ENCODE measurements at places on chromosomes 3 and 15.

GRCh38 chr15:78054966-78055365 is 22.5 kb downstream of the TBC1D2B start:
- DNase-seq, result no peak

- peak; percentile 100 for DNase-seq
Observed at GRCh38 chr3:120094776-120095225, 554 bp upstream of the GSK3B start.

GRCh38 chr3:9951598-9951961 is 628 bp downstream of the PRRT3 start:
- DNase-seq, result no peak

- peak; percentile 98 for DNase-seq
Observed at GRCh38 chr3:81760924-81761903, at the start of gene GBE1. Gene GBE1, minus strand, starts transcription at chr3:81761645. Its CDS starts 128 bp downstream, at chr3:81761517.

DNA sequence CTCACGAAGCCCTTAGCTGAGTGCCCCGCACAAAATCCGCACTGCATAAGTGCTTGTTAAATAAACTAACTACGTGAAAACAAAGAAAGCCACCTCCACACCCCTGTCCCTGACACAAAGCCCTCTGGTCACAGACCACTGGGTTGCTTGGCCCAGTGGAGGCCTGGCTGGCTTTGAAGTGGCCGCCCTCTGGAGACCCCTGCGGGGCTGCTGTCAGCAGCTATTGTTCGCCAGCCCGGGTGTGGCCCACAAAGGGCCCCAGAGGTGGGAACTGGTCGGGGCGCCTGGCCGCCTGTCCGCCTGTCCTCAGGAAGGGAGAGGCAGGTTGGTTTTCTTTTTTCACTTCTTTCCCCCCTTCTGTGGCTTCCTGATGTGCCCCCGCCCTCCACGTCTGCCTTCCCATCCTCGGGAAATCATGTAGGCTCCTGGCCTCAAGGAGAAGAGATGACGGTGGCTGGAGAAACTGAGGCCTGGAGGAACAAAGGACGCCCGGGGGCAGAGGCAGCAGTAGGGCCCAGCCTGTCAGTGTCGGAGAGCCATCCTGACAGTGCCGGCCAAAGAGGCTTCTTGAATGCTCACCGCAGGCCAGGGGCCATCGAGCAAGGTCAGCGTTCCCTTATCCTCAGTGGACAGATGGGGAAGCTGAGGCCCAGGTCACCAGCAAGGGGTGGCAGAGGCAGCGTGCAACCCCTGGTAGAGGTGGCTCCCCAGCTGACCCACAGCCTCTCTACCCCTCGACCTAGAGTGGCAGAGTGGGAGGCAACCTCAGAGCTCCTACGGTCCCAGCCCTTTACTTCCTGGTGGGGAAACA is 61.1 kb downstream of the SLC6A6 start:
- DNase-seq, result no peak

- DNase-seq, result no peak
Observed at GRCh38 chr15:101549647-101550046, 60.1 kb upstream of the PCSK6 start.

DNA sequence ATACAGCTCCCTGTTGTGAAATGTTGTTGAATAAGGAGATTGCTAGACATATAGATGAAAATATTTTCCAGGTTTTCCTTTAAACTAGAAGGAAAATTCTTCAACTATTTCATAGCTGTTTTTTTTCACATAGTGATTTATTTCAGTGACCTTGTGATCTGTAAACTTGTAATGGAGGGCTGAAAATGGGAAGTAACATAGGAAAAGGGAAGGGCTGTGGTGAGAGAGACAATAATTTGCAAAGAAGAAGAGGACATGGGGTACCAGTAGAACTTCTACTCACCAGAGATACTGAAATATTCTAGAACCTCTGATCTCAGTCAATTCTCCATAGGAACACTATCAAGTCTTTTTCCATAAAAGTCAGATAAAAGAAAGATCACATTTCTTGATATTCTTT is 60.4 kb downstream of the PLS1 start:
- no peak for DNase-seq

DNA sequence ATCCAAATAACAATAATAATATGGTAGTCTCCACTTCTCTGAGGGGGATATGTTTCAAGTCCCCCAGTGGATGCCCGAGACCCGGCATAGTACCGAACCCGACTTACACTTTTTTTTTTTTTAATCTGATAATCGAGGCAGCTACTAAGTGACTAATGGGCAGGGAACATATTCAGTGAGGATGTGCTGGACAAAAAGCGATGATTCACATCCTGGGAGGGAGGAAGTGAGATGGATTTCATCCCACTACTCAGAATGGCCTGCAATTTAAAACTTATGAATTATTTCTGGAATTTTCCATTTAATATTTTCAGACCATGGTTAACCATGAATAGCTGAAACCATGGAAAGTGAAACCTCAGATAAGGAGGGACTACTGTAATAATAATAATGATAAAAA is 49.5 kb upstream of the SELENOK start:
- no peak for DNase-seq

- DNase-seq, result no peak
Observed at GRCh38 chr15:100339999-100340398, 1.8 kb downstream of the ADAMTS17 start.

- no peak for DNase-seq
Observed at GRCh38 chr3:134057654-134058110, 28.0 kb upstream of the SLCO2A1 start.

GRCh38 chr3:136838641-136839555 is 20.0 kb downstream of the SLC35G2 start:
- DNase-seq, result peak; percentile 49

Measured in fibroblast of villous mesenchyme (primary cell).